Mucosa of descending colon (tissue), 3 donors: ENCODE measurements at places on chromosomes 5 and 9.

DNA sequence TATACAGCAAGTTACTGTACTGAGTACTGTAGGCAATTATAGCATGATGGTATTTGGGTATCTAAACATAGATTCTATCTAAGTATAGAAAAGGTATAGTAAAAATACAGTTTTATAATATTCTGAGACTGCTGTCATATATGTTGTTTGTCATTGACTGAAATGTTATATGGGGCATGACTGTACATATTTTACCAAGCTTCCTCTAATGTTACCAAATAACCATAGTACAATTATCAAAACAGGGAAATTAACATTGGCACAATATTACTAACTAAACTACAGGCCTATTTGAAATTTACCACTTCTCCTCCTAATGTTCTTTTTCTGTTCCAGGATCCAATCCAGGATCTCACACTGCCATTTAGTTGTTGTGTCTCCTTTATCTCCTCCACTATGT is 18.5 kb downstream of the NPR3 start:
- no peak for DNase-seq

DNA sequence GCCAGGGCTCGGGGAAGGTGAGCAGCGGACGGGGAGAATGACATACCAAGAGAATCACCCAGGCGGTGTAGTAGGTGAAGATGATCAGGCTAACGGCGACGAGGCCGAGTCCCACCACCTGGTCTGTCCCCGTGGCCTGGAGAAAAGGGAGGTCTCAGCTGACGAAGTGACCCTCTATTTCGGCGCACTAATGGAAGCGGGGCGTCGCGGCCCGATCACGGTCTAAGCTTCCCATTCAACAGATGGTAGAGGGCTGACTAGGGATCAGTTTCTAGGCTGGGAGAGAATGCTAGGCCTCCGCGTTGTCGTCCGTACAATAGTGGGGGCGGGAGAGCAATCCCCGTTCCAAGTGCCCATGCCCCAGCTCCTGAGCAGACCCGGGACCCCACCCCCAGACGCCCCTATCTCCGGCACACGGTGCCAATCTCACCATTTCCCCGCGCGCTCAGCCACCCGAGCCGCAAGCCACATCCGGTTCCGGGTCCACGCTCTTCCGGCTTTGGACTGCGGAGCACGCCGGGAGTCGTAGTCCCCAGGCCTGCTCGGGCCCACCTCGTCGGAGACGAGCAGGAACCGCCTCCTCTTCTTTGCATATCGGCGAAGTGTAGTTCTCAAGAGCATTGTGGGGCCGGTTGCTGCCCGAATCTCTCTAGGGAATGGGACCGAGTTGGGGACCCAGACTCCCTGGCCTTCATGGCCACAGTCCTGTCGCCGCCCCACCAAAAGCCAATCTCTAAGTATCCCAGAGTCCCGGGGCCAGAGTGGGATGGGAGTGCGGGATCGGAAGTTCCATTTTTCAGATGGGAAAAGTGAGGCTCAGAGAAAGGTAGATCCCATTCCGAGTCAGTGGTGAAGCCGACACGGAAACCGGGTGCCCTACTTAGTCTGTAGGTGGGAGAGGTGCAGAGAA is at the start of gene DPM2:
Gene DPM2, minus strand, starts transcription at position 467 of the 910 bp plus-strand sequence. Its CDS starts 34 bp downstream, at position 433.
- peak; percentile 88 for DNase-seq

- no peak for DNase-seq
These were observed 53.1 kb upstream of the S1PR3 start for GRCh38 chr9:88938189-88938588.

DNA sequence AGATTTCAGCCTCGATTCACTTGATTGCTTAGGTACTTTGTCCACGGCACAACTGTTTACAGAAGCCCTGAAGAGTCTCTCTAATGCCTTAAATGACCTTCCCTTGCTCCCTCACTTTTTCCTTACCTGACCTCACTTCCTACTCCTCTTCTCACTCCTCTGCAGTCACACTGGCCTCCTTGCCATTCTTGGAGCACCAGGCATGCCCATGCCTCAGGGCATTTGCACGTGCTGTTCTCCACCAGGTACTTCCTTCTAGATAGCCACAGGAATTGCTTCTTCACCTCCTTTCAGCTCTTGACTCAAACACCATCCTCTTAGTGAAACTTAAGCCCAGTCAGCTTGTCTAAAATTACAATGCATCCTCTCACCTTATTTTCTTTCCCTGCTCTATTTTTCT is 52.4 kb upstream of the TRAF1 start:
- DNase-seq: no peak

DNA sequence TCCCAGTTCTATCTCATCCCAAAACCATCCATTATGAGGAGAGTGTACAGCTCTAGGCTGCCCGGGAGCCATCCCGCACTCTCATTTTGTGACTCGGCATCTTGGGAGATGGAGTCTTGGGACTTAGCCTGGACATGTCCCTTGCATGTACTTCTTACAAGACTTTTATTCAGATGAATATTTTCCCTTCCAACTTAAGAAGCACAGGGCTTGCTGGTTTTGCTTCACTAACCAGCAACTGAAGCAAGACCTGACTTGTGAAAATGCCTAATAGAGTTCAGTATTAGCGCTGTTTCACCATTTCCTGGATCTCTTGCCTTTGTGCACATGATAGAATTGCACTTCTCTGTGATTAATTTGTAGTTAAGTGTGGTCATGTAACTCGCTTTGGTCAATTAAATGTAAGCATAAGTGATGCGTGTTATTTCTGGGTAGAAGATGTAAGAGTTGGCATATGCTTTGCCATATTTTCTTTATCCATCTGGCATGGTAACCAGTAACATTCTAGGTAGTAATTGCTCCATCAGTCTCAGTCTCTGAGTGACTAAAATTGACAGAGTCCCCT is 55.8 kb downstream of the PDCD1LG2 start:
- no peak for DNase-seq

GRCh38 chr5:43233946-43234345 is 41.9 kb downstream of the NIM1K start:
- DNase-seq: no peak
